NCI-H2171 treated with DMSO at 0.1 percent for 48 hours (cell line): ENCODE measurements at places on chromosomes 11 and 22.

DNA sequence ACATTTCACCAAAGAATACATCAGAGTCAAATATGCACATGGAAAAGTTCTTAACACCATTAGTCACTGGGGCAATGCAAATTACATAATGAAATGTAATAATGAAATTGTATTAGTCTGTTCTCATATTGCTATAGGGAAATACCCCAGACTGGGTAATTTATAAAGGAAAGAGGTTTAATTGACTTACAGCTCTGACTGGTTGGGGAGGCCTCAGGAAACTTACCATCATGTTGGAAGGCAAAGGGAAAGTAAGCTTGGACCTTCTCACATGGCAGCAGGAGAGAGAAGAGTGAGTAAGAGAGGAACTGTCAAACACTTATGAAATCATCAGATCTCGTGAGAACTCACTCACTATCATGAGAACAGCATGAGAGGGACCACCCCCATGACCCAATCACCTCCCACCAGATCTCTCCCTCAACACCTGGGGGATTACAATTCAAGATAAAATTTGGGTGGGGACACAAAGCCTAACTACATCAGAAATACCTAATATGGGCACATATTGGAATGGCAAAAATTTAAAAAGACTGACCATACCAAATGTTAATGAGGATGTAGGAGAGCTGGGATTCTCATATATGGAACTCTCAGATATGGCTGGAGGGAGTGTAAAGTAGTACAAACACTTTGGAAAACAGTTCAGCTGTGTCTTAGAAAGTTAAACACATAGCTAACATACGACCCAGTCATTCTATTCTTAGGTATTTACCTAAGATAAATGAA lies 65.1 kb upstream of the CD44 start:
- no peak for DNase-seq

DNA sequence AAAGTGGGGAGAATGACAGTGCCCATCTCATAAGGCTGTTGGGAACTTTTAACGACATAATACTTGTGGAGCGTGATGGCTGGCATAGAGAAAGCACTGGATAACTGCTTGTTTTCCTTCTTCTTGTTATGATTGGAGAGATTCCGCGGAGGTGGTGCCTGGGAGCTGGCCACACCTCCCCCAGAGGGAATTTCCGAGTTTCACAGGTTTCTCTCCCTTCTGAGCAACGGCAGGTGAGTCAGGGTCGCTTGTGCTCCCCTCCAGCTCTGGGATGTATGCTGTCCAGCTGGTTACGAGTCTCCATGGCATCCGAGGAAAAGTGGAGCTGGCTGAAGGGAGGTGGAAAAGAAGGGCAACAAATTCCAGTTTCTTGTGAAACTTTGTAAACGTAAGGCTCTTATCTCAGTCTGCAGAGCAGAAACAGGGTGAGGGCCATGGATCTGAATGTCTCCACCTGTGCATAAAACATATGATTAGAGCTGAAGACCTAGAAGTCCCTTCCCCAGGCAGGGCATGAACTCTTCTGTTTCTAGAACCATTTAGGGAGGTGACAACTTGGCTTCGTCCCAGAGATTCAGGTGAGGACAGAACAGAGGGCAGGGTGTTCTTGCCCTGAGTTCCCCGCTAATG lies 10.0 kb upstream of the PLET1 start:
- DNase-seq: no peak

GRCh38 chr22:26547426-26547825 lies 35.2 kb upstream of the TFIP11 start:
- no peak for DNase-seq

DNA sequence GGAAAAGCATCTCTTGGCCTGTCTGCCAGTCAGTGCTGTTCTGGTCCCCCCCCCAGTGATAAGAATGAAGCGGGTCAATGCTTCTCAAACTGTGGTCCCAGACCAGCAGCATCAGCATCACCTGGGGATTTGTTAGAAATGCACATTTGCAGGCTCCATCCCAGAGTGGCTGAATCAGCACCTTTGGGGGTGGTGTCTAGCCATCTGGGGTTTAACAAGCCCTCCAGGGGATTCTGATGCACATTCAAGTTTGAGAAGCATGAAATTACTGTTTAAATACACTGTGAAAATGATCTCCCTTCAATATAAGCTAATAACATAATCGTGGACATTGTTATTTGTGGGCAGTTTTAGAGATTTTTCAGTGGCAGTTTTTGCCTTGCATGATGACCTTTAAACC lies 133.5 kb downstream of the MYO18B start:
- peak; percentile 29 for DNase-seq

GRCh38 chr22:35506259-35506570 lies 34.4 kb upstream of the RASD2 start:
- DNase-seq: no peak

DNA sequence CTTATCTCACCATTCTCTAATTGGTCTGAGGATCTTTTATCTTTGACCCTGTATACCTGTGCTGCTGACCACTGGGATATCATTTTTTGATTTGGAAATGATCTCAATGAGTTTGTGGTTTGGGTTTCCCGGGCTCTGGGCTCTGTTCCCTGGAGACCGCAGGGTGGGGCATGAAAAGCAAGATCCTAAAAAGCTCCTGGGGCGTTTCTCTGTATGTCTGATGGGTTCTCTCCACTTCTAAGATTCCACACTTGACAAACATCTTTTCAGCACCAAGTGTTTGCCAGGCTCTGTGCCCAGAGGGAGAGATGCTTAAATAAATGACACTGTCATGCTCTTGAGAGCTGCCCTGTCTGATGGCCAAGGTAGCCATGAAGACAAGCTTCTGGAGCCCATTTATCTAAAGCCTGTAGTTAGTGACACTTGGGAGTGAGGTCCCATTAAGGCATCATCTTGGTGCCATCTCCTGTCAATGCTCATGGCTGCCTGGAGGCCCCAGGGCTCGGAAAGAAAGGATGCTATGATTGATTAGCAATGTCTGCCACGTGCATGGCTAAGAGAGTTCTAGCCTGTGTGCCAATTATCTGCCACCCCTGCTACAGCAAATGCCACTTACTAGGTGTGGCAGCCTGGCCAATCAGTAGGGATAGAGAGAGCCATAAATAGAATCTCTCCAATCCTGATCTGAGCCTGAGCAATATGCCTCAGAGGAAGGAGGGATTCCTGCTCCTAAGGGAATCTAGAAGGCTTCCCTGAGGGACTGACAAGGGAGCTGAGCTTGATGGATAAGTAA lies 531.6 kb downstream of the MN1 start:
- peak; percentile 35 for DNase-seq

GRCh38 chr11:76574406-76574805 lies 96.1 kb downstream of the LRRC32 start:
- no peak for DNase-seq

GRCh38 chr11:26842478-26843282 lies 120.8 kb upstream of the SLC5A12 start:
- DNase-seq: no peak

- DNase-seq: no peak
These were observed 6.5 kb downstream of the ARHGEF12 start for GRCh38 chr11:120342678-120343077.
